ENCODE measurements at places on chromosomes 5 and 9.

DNA sequence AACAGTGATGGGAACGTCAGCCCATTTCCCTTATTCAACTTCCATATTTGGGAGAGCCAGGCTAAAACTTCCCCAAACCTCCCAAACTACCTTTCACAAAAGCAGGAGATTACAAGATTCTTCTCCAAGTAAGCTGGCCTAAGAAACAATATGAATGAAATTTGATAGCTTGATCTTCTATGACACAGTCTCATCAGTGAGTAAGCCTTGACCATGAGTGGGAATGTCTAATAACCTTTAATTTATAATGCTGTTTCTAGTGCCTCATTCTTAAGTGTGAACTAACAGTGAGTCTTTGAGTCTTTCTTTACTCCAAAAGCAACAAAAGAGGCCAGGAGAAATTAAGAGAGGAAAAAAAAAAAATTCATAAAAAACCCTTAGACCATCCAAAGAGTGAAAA, 1379.9 kb downstream of the EFNA5 start:
- H3K4me3 ChIP-seq: no peak overlapping the region
- no peak for DNase-seq
- no peaks in the 10 kb centered on the region for H3K27me3 ChIP-seq
- no peaks in the 10 kb centered on the region for H3K4me1 ChIP-seq
- H3K27ac ChIP-seq: no peak overlapping the region
- H3K36me3 ChIP-seq: no peaks in the 10 kb centered on the region

DNA sequence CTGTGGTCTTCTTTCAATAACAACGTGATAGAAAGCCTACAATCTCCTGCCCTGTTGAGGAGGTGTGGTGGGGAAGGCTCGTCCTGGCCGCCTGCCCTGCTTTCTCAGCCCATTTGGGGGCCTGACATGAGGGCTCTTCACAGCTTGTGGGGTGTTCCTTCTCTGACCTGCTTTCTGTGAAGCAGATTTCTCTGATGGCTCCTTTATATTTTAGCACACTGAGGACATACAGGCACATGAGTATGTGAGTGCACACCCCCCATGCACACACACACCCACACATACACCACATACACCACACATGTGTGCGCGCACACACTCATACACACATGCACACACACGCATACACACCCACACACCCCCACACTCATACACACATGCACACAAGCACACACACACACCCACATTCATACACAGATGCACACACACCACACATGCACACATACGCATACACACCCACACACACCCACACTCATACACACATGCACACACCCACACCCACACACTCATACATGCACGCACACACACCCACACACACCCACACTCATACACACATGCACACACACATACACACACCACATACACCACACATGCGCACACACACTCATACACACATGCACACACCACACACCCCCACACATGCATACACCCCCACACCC, 117.5 kb downstream of the COL5A1 start:
- no peaks in the 10 kb centered on the region for H3K27me3 ChIP-seq
- no peak overlapping the region for H3K4me3 ChIP-seq
- H3K4me1 ChIP-seq: no peaks in the 10 kb centered on the region
- DNase-seq: no peak

DNA sequence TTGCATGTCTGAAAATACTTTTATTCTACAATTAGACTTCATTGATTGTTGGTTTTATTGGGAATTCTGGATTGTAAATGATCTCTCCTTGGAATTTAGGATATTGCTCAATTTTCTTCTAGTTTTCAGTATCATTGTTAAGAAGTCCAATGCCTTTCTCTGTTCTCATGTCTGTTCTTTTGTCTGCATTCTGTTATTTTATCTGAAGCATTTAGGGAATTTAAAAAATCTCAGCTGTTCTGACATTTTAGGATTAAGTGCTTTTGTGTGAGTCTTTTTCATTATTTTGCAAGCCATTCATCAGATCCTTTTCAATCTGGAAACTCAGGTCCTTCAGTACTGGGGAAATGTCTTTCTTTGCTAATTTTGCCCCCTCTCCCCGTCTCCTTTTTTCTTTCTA, 4.4 kb upstream of the FER start:
- H3K27me3 ChIP-seq: no peaks in the 10 kb centered on the region
- no peak overlapping the region for H3K4me3 ChIP-seq
- peaks cover 4% of the 10 kb centered on the region for H3K4me1 ChIP-seq
- H3K27ac ChIP-seq: no peak overlapping the region
- DNase-seq: no peak

GRCh38 chr5:14415698-14416074, 165.9 kb upstream of the OTULINL start:
- H3K27me3 ChIP-seq: no peaks in the 10 kb centered on the region
- H3K36me3 ChIP-seq: peaks cover 60% of the 10 kb centered on the region
- no peak for DNase-seq
- H3K27ac ChIP-seq: no peak overlapping the region
- H3K4me3 ChIP-seq: no peak overlapping the region

DNA sequence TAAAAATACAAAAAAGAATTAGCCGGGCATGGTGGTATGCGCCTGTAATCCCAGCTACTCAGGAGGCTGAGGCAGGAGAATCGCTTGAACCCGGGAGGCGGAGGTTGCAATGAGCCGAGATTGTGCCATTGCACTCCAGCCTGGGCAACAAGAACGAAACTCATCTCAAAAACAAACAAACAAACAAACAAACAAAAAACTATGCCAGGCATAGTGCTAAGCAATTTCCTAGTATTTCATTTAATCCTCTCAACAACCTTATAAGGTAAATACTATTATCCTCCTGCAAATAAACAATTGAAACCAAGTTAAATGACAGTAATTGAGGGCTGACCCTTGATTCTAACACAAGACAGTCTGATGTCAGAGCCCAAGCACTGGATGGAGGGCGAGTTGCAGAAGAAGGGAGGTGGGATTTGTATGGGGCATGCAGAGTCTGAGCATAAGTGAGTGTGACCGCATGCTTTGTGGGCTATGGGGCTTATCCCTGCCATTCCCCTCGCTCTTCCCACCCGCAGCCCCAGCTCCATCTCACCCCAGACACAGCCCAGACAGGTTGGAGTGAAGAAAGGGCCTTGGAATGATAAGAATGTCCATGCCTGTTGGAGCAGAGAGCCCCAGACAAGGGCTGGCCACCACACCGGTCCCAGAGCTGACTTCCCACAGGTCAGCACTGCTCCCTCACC, 24.3 kb upstream of the RPS14 start:
- no peak overlapping the region for H3K27ac ChIP-seq
- H3K4me3 ChIP-seq: no peak overlapping the region
- peaks cover 5% of the 10 kb centered on the region for H3K4me1 ChIP-seq
- no peaks in the 10 kb centered on the region for H3K27me3 ChIP-seq

DNA sequence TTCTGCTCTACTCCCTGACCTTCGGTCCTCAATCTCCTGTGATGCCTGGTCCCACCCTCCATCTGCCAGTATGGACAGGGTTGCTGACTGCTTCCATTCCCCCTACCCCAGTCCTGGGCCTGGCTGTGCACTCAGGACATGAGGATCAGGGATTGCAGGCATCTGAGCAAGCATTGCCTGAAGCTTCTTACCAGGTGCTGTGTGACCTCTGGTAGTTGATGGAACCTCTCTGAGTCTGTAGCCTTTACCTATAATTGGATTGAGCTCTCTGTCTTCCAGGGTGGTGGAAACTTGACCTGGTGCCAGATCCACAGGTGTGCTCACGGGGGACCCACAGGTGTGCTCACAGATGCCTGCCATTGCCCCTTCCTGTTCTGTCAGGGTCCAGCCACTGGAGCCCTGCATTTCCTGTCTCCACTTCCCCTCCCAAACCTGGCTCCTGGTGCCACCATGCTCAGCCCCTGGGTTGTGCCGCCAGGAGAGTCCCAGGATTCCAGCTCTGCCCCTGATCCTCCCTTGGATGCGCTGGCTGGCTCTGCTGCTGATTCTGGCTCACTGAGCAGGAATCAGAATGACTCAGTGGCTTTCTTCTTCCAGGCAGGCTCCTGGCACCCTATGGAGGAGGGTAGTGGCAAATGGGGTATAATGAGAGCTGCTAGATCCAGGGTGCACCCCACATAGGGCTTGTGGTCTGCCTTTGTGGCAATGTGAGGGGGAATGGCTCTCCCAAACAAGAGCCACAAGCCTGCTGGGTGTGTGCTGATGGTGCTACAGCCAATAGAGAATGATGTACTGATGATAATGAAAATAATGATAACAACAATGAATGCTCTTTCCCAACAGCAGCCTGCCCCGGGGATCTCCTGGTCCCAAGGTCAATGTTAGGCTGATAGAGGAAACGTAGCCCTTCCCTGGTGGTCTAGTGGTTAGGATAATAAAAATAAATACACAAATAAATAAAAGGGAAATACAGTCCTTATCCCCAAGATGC, 35.2 kb upstream of the PSD2 start:
- peaks cover 5% of the 10 kb centered on the region for H3K4me1 ChIP-seq
- no peak for DNase-seq
- no peak overlapping the region for H3K4me3 ChIP-seq
- no peaks in the 10 kb centered on the region for H3K36me3 ChIP-seq
- no peak overlapping the region for H3K27ac ChIP-seq
- H3K27me3 ChIP-seq: no peaks in the 10 kb centered on the region

- H3K27me3 ChIP-seq: peaks cover 14% of the 10 kb centered on the region
- no peak overlapping the region for H3K4me3 ChIP-seq
- H3K36me3 ChIP-seq: no peaks in the 10 kb centered on the region
- H3K4me1 ChIP-seq: no peaks in the 10 kb centered on the region
- no peak for DNase-seq
- H3K27ac ChIP-seq: no peak overlapping the region
These were observed 3.5 kb downstream of the LAMC3 start for GRCh38 chr9:131012396-131012917.

- H3K4me3 ChIP-seq: no peak overlapping the region
- DNase-seq: peak; percentile 34
- no peaks in the 10 kb centered on the region for H3K27me3 ChIP-seq
- H3K27ac ChIP-seq: no peak overlapping the region
- peaks cover 7% of the 10 kb centered on the region for H3K4me1 ChIP-seq
These were observed 67.5 kb upstream of the S1PR3 start for GRCh38 chr9:88923653-88924288.

- H3K4me3 ChIP-seq: no peak overlapping the region
- no peaks in the 10 kb centered on the region for H3K36me3 ChIP-seq
- H3K4me1 ChIP-seq: peaks cover 2% of the 10 kb centered on the region
- no peak overlapping the region for H3K27ac ChIP-seq
- no peak for DNase-seq
- H3K27me3 ChIP-seq: no peaks in the 10 kb centered on the region
These were observed 7.9 kb upstream of the JADE2 start for GRCh38 chr5:134517553-134517952.

DNA sequence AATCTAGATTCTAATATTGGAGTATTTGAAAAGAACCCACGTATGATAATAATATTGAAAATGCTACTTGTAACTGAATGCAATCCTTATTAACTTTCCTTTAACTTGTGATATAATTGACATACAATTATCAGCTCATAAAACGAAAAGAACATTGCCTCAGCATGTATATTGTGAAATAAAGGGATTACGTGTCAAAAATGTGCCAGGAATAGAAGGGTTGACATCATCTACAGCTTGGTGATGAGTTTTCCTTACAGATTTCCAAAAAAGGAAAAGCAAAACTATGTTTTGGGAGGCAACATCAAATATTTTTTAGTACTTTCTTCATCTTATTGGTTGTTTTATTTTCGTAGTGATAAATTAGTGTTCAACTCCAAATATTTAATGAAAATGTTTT, 266.0 kb upstream of the PTGER4 start:
- H3K4me3 ChIP-seq: no peak overlapping the region
- H3K4me1 ChIP-seq: peaks cover 15% of the 10 kb centered on the region
- H3K27ac ChIP-seq: no peak overlapping the region

DNA sequence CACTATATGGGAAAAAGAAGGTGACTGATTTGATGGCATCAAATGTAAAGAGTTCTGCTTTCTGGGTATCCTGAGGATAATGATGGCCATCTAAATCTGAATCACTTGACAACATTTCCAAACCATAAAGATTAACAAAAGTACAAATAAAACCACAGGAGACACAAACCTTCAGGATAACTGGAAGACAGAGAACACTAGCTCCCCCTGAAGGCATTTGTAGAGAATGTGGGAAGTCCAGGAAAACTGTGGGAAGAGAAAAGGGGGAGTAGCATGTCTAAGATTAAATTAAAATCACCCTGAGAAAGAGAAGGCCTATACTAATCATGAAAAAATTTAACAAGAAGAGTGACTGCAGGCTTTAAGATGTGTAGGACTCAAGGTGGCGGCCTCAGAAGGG, 116.2 kb downstream of the PRELID2 start:
- H3K27me3 ChIP-seq: no peaks in the 10 kb centered on the region
- H3K27ac ChIP-seq: no peak overlapping the region
- DNase-seq: no peak
- H3K4me1 ChIP-seq: no peaks in the 10 kb centered on the region
- no peak overlapping the region for H3K4me3 ChIP-seq

DNA sequence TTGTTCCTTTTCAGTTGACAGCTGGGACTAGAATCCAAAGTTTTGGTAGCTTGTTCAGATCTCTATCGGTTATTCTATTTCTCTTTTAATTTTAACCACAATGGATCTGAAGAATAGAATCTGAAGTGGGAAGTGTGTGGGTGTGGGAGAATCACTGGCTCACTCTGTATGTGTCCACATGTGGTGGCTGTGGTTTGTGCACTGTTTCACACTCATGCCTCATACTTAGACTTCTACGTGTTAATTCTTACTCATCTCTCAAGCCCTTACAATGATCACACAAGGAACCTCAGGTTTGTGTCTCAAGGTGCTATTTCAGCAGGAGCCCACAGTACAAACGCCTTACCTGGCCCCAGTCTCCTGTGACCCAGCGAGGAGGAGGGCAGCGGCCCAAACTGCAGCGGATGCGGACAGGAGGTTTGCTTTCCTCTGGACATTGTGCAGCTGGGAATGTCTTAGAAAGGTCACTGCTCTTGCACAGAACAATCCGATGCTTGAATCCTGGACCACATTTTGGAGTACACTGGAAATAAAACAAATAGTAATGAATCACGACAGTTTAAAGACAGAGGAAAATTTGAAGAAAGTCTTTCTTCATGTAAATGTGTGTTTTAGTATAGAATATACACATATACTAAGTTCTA, 309.1 kb downstream of the ADAMTS6 start:
- no peak overlapping the region for H3K27ac ChIP-seq
- H3K4me1 ChIP-seq: no peaks in the 10 kb centered on the region
- H3K4me3 ChIP-seq: no peak overlapping the region
- H3K27me3 ChIP-seq: no peaks in the 10 kb centered on the region

- no peak for DNase-seq
- H3K27ac ChIP-seq: no peak overlapping the region
- H3K4me1 ChIP-seq: no peaks in the 10 kb centered on the region
- H3K36me3 ChIP-seq: no peaks in the 10 kb centered on the region
These were observed 8.0 kb downstream of the MAP1B start for GRCh38 chr5:72115296-72115695.

- H3K36me3 ChIP-seq: no peaks in the 10 kb centered on the region
- peaks cover 7% of the 10 kb centered on the region for H3K4me1 ChIP-seq
- DNase-seq: peak; percentile 8
- no peaks in the 10 kb centered on the region for H3K27me3 ChIP-seq
These were observed 92.5 kb downstream of the SNX24 start for GRCh38 chr5:122937914-122938313.

GRCh38 chr9:125513668-125514413, 193.2 kb downstream of the MAPKAP1 start:
- H3K27me3 ChIP-seq: no peaks in the 10 kb centered on the region
- no peak overlapping the region for H3K4me3 ChIP-seq
- H3K36me3 ChIP-seq: no peaks in the 10 kb centered on the region
- no peak for DNase-seq
- H3K4me1 ChIP-seq: peaks cover 7% of the 10 kb centered on the region

GRCh38 chr9:97629156-97629555, 4.0 kb downstream of the TSTD2 start:
- peaks cover 8% of the 10 kb centered on the region for H3K4me1 ChIP-seq
- H3K27me3 ChIP-seq: no peaks in the 10 kb centered on the region
- no peak overlapping the region for H3K27ac ChIP-seq
- no peak overlapping the region for H3K4me3 ChIP-seq
